ENCODE measurements at places on chromosomes 1 and 21.

DNA sequence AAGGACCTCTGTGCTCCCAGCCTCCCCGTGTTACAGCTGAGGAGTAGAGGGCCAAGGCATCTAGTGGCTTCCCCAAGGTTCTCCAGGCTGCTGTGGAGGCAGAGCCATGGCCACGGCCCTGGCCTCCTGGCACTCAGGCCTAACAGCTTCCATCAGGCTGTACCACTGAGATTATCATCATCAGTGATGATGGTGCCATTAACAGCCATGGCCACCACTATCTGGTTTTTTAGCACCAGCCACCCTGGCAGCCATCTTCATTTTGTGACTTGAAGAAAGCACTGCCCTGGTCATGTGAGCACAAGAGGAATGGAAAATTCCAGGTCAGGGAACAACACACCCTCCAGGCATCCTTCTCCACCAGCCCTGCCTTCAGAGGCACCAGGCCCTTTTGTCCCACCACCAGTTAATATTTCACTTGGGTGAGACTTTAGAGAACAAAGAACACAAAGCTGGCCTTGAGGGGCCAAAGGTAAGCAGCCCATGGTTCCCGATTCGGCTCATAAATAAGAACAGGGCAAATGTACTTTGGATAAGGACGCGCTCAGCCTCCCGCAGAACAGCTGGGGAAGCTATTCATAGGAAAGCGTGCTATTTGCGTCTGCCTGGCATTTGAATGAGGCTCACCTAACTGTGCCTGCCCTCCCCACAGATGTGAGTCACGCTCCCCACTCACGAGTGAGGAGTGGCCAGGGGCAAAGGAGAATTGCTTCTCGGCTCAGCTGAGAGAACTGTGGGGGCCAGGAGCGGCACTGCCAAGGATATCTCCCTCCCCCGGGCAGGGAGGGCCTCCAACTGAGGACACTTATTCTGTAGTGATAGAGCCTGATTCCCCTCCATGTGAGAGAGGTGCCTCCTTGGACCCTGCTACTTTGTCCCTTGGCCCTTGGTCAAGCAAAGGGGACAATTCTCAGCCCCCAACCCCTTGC is 95.6 kb downstream of the CD58 start:
- DNase-seq, result no peak

GRCh38 chr1:65310078-65310587 is 790 bp downstream of the DNAJC6 start:
- DNase-seq, result no peak

DNA sequence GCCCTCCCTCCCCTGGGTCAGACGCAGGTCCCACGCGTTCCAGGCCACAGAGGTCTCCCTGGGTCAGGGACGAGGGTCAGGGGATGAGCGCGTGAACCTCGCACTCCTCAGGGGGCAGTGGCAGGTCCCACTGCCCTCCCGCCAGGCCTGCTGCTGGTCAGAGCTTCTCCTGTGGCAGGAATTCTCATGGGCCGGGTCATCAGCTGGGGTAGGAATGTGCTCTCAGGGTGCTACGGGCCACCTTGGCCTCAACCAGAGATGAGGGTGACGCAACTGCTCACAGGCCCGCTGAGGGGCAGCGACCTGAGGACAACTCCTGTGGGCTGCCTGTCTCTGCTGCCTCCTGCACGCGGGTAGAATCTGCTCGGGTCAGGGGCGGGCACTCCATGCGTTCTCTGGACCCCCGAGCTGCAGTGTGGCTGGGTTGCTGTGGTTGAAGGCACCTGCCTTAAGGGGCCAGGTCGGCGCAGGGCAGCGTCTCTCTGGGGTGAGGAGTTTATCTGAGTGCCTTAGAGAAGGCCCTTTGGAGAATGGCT is 128.8 kb downstream of the PRDM16 start:
- DNase-seq, result no peak

DNA sequence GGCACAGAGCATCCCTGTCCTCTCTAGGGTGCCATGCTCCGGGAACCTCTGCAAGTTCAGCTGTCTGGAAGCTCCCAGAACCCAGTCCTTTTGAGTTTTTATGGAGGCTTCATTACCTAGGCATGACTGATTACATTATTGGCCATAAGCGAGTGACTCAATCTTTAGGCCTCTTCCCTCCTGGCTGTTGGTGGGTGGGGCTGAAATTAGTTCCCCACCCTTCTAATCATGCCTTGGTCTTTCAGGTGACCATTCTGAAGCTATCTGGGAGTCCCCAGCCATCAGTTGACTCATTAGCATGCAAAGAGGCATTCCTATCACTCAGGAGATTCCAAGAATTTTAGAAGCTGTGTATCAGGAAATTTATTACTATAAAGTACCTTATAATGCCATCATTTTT is 46.6 kb downstream of the WLS start:
- no peak for DNase-seq

DNA sequence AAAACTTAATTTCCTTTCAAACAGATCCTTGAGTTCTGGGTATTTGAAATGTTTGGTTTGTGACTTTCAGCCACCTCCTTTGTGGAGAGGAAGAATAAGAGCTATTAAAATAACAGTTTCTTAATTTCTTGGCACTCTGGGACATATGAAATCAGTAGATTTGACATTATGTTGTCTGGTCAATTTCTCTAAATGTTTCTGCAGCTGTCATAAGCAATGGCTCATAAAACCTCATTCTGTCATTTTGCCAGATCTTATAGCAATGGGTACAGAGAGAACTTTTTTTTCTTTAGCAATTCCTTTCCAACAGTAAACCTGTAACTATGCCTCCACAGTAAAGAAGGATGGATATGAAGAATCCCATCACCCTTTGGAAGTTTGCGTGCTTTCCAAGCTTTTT is 52.6 kb downstream of the LAMC1 start:
- DNase-seq, result no peak

DNA sequence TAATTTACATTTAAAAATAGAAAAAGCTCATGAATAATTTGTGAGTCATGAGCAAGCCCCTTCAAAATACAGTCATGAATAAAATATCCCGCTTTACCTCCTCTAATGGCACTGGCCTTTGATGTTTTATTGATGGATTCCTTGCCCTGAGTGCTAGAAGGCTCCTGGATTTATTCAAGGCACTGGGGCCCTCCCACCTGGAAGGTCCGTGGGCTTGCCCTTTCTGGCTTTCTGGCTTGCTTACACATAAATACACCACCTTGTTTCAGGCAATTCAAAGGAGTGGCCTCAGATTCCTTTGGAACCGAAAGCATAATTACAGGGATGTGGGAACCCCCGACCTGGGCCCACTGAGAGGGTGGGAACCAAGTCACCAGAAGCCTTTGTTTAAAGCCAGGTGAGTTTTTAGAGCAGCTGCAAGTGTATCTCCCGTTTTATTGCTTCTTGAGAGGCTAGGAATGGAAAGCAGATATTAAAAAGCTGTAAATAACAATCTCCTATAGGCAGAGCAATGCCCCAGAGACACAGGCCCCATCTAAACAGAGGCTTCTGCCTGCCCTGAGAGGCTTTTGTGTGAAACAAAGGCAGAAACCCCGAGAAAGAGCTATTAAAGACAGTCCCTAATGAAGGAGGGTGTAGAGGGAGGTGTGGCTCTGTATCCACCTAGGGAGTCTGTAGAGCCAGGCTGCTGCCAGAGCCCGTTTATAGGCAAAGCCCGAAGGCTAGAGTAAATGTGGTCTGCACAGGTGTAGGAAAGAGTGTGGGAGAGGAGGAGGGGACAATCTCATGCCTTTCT is 126.4 kb downstream of the FAM78B start:
- DNase-seq, result no peak

- DNase-seq, result peak; percentile 26
Observed at GRCh38 chr1:70382682-70383081, 28.2 kb upstream of the ANKRD13C start.

- no peak for DNase-seq
Observed at GRCh38 chr1:163844459-163844858, 522.7 kb downstream of the NUF2 start.

DNA sequence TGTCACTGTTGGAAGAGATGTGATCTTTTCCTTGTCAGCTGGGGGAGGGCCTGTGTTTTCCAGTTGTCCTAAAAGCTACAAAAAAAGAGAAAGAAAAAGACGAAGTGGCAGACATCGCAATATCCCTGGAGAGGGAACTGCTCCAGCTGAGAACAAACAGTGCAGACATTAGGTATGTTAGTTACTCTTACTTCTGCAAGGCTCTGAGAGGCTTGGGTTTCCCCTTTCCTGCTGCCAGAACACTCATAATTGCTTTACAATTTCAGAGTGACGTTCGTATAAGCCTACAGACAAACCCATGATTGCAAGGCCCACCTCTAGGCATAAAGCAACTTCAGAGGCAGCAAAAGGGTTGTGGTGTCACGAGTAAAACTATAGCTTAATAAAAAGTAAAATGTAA is 31.1 kb downstream of the CD160 start:
- DNase-seq, result no peak

GRCh38 chr1:43994794-43995790 is 3.7 kb downstream of the CCDC24 start:
- DNase-seq, result no peak

DNA sequence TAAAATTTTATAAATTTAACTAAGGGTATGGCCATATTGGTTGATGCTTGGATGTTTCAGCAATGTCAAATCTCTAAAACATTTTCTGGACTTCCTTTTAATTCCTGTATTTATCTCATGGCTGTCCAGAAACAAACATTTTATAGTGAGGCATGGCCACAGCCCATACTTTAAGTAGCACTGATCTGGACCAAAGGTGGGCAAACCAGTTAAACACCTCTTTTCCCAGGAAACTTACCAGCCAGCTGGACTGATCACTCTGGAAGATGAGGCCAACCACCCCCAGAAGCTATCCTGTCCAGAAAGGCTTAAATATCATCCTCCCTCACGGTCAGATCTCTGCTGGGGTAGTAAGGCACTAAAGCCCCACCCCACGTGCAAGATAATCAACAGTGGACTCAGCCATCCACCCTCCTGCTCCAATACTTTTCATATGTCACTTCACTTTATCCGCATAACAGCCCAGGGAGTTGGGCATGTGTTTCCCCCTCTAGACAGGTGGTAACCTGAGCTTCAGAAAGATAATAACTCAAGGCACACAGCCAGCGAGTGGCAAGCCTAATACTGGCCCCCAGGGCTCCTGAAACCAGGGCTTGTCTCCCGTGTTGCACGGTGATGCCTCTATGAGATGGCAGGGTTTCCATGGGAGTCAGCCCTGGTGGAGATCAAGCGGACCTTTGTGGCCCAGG is 120.5 kb upstream of the NGF start:
- no peak for DNase-seq

GRCh38 chr21:32592929-32593502 is 7.7 kb upstream of the TCP10L start:
- no peak for DNase-seq

DNA sequence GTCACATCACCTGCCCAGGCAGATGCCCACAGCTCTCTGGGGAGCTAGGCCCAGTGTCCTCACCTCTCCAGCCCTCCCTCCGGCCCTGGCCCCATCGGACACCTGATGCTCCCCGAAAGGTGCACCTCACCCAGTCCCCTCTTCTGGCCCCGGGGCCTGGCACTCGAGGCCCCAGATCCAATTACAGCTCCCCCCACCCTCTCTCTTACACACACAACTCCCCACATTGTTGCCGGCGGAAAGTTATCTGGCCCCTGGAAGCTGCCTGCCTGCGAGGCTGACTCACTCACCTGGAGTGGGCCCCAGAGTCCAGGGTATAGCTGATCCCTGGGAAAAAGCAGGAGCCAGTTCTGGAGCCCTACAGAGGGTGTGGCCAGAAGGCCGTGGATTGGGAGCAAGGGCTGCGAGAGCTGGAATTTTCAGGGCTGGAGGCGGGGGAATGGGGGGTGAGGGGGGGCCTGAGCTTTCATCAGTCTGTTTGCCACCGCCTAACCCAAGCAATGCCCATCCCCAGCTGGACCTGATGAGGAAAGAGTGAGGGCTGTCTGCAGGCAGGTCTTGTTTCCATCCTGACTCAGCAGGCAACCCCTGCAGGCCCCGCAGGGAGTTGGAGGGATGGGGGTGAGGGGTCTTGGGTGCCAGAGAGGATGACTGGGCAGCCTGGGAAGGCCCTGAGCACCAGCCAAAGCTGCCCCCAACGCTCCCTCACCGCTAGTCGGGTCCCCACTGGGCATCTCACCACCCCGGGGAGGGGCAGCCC is 948 bp downstream of the FBXO2 start:
- DNase-seq, result no peak

- no peak for DNase-seq
Observed at GRCh38 chr21:25790122-25790877, 55.5 kb downstream of the GABPA start.

DNA sequence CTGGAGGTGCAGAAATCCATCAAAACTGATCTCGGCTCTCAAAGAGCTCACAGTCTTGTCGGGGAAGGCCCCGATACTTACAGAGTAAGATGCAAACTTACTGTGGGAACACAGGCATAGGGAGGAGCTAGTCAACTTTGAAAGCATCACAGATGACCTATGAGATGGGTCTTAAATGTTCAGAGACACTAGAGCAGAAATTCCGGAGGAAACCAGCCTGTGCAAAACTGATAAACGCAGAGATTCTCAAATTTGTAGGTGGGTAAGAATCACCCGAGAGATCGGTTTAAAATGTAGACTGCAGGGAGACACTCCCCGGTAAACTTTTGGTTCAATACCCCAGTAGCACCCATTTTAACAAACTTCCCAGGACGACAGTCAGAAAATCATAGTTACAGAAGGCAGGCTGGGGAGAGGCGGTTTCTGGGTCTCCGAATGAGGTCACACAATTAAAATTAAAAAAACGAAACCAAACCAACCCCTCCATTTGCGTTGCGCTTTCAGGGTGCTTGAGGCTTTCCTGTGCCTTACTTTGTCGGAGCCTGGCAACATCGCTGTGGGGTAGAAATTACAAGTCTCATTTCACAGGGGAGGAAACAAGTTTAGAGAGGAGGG is 755 bp upstream of the THRAP3 start:
- no peak for DNase-seq

GRCh38 chr1:244035358-244035757 is 15.7 kb upstream of the ZBTB18 start:
- no peak for DNase-seq

- no peak for DNase-seq
Observed at GRCh38 chr1:180498594-180498993, 3.8 kb downstream of the ACBD6 start.

- no peak for DNase-seq
Observed at GRCh38 chr1:212930986-212931678, 19.2 kb upstream of the VASH2 start.

DNA sequence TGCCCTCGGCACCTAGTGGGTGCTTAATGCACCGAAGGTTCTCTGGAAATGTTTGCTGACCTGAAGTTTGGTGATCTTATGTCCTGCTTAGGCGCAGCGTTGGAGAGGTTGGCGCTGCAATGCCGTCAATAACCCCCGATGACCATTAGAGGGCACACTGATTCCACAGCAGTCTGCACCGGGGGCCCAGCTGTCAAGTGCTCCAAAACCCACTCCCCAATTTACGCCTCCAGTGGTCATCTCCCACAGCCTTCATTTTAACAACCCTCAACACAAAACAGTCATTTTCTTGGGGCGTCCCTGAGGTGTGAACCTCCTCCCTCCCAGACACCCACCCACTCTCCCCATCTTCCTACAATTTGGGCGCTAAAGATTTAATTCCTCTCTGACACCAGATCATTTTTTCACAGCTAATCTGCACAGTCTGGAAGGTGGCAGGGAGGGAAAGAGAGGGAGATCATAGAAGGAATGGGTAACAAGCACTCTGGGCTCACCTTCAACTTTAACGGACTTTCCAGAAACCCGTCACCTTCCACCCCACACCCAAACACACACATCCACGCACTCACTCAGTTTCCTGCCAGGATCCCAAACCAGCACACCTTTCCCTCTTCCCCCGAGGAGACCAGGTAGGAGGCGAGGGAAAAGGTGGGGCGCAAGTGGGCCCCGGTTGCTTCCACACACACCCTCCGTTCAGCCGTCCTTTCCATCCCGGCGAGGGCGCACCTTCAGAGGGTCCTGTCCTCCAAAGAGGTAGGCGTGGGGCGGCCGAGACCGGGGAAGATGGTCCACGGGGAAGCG is 570 bp upstream of the NPR1 start:
- DNase-seq, result no peak

GRCh38 chr1:19676438-19676922 is 11.8 kb downstream of the HTR6 start:
- DNase-seq, result no peak
